H1 (cell line): ENCODE measurements at places on chromosomes 11 and 22.
A peak's percentile ranks its signal among the peaks of the same experiment; 100 is the strongest.

GRCh38 chr11:70644343-70645060, 246.2 kb downstream of the CTTN start:
- DNase-seq = no peak

- no peak for DNase-seq
Measured at GRCh38 chr22:17108256-17109112, 12.7 kb downstream of the TMEM121B start.

DNA sequence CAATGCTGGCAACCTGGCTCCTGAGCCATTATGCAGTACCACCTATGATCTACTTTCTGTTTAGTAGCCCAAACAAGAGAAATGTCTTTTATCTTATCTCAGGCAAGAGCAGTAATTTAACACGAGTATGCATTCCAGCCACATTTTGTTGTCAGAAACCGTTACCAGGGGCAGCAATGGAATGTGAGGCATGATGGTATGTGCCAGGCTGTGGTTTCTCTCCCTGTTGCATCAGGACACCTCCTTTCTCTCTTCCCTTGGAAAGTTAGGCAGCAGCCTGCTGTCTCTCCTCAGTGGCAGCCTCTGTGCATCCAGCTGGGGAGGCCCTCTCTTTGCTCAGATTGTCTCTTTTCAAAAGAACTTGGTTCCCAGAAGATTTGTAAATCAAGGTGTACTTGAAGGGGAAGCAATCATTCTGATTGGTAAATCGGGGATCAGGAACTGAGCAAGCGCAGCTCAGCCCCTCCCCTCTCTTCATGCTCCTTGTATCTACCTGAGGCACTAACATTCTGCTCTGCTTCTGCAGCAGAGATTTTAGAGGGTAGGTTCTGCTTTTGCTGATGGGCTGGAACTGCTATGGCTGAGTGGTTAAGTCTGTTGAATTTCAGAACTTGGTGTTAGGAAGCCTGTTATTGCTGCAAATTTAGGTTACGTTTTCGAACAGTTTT, 229.2 kb downstream of the ADAMTS15 start:
- peak; percentile 59 for DNase-seq

GRCh38 chr11:111912535-111912934, at the start of gene HSPB2:
Gene HSPB2, plus strand, starts transcription at chr11:111912734. Its CDS starts 96 bp downstream, at chr11:111912830.
- no peak for DNase-seq

DNA sequence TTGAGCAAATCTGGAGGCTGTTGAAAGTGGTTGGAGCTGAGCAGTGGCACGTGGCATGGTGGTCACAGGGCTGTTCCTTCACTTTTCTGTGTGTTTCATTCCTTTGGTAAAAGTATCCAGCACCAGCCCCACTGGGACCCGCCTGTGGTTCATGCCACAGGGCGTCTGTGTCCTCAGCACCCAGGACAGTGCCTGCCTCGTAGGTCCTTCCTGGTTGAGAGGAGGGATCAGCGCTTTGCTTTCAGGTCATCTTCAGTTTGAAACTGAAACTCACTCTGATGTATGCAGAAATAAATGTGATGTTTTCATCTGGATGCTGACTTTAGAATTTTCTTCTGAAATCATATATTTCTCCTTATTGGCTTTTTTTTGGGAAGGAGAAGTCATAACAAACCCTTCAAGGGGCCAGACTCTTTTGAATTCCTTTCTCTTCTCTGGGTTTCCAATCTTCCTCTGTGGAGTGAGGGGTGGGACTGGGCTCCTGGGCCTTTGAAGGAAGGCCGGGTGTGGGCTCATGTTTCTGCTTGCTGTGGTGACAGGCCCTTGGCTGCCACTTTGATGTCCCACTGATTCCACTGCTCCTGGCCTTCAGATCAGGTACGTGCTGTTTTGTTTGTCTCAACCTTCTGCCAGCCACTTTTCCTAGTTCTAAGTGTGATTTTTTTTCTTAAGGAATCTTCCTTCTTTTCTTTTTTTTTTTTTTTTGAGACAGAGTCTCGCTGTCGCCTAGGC, 26.2 kb downstream of the TBC1D22A start:
- no peak for DNase-seq

DNA sequence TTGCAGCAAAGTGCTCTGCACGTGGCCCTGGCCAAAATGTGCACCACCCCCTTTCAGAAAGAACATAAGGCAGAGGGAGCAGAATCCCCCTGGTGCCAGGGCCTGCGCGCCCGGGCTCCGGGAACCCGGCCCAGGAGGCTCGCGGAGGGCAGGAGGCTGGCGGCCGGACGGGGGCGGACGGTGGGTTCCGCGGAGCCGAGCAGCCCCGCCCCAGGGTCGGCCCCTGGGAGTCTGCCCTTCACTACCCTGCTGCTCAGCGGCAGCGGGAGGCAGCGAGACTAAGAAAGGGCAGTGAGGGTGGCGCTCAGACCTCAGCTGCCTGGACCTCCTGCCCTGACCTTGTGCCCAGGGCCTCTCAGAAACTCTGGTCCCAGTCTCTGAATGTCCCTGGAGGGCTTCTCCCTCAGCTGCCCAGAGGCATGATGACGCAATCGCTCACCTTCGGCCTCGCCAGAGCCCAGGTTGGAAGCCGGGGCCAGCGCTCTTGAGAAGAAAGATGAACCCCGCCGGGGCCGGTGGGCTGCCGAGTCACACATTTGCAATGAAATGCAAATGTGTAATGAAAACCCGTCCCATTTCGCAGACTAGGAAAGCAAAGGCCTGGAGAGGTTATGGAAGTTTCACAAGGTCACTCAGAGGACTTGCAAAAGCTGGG, 1.1 kb upstream of the CLMP start:
- DNase-seq = no peak

DNA sequence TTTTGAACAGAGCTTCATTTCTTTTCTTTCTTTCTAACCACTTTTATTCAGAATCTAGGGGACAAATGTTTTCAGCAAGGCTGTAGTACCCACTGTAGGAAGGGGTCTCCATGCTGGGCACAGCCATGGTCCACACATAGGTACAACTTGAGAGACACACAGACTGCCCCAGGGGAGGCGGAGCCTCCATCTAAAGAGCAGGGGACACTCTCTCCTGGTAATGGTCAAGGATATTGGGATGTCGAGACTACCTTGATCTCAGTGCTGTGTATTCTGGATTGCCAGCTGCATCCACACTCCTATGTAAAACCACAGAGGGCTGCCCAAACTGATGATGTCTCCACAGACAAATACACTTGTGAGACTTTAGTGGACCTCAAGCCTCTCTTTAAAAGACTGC, 2.9 kb upstream of the APOL3 start:
- DNase-seq = no peak

- no peak for DNase-seq
Measured at GRCh38 chr22:30873661-30874060, 94.9 kb downstream of the MORC2 start.

GRCh38 chr11:126608658-126609057, 253.2 kb downstream of the ST3GAL4 start:
- DNase-seq = no peak
